ENCODE measurements at places on chromosomes 13 and 19.

- peak; percentile 82 for DNase-seq
Observed at GRCh38 chr19:5951338-5951861, 26.5 kb downstream of the RANBP3 start.

GRCh38 chr19:5838353-5839064 is 993 bp downstream of the FUT6 start:
- DNase-seq, result no peak

- no peak for DNase-seq
Observed at GRCh38 chr19:42494321-42494720, 34.0 kb downstream of the CEACAM1 start.

GRCh38 chr13:42329239-42329638 is 57.3 kb downstream of the AKAP11 start:
- no peak for DNase-seq

GRCh38 chr13:110562036-110562597 is 595 bp upstream of the RAB20 start:
- DNase-seq, result no peak

- no peak for DNase-seq
Observed at GRCh38 chr13:69389899-69390298, 717.7 kb upstream of the ATXN8OS start.

DNA sequence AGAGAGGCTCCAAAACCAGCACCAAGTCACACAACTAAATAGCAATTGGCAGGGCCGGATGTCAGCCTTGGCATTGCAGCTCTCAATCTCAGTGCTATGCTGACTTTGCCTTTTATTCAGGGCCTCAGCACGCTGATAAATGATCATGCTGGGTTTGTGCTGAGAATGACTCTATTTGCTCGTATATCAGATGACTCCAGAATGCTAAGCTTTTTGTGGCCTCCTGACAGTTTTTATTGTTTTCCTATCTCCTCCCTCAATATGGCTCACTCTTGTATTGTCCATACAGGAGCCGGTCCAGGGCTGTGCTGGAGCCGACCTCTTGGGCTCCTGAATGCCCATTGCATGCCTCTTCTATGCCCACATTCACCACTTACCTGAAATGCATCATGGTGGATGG is 211.0 kb downstream of the EFNB2 start:
- no peak for DNase-seq

DNA sequence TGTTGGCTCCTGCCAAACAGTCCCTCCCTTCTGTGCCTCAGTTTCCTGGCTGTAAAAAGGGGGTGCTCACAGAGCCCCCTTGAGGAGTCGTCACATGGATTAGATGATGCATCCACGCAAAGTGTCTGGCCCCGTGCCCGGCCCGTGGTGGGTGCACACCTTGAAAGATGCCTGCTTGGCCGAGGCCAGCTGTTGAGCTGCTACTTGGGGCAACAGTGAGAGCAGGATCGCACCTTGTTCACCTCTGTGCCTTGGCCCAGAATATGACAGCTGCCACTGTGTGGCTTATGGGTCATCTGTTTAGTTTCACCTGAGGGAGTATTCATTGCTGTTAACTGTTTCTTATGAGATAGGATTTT is 17.7 kb downstream of the CRTC1 start:
- DNase-seq, result no peak

DNA sequence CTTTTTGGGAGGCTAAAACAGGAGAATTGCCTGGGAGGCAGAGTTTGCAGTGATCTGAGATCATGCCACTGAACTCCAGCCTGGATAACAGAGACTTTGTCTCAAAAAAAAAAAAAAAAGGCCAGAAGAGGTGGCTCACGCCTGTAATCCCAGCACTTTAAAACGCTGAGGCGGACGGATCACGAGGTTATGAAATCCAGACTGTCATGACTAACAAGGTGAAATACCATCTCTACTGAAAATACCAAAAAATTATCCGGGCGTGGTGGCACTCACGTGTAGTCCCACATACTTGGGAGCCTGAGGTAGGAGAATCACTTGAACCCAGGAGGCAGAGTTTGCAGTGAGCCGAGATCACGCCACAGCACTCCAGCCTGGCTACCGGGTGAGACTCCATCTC is 39.9 kb downstream of the ZNF611 start:
- DNase-seq, result no peak

GRCh38 chr13:69418319-69418718 is 689.3 kb upstream of the ATXN8OS start:
- DNase-seq, result no peak

DNA sequence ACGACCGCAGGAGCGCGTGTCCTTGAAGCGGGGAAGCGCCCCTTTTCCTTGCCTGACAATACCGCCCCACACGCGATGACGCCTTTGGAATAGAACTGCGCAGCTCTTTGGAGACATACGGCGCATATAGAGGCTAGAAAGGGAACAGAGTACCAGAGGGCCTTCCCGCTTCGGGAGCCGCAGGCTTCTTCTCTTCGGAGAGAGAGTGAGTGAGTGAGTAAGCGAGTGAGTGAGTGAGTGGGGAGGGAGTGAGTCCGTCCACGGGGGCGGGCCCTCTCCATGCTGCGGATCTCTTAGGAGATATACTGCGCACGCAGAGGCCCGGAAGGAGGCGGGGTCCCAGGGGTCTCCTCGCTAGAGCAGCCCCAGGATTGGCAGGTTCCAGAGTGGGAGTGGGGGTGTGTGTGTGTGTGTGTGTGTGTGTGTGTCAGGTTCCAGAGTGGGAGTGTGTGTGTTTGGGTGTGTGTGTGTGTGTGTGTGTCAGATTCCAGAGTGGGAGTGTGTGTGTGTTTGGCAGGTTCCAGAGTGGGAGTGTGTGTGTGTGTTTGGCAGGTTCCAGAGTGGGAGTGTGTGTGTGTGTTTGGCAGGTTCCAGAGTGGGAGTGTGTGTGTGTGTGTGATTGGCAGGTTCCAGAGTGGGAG is 97.0 kb downstream of the INSR start:
- peak; percentile 85 for DNase-seq

DNA sequence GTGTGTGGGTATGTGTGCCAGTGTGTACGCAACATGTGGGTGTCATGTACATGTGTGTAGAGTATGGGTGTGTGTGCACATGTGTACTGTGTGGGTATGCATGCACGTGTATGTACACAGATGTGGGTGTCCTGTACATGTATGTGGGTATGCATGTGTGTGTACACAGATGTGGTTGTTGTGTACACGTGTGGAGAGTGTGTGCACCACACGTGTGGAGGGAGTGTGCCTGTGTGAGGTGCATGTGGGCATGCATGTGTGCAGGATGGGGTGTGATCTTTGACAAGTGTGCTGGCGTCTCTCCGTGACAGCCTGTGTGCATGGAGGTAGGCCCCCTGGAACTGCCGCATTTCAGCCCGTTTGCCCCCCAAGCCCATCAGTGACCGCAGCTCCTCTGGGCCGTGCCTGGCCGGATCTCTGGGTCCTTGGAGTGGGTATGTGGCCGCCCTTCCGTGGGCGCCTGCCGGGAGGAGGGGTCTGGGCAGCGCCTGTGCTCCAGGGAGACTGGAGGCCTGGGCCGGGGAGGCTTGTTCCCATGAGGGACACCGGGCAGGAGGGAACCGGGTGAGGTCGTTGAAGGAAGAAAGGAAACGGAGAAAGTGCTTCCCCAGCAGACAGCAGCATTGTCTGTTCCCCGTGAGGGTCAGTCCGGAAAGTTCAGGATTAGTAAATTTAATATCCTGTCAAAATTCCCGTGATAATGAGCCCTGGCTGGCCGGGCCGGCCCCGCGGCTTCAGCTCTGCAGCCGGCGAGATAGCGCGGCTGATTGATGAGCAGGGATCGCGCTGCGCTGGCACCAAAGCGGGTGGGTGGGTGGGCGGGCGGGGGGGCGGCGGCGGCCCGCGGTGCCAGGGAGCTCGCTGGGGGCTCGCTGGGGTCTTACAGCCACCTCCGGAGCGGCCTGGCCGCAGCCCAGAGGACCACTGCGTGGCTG is 91.1 kb upstream of the SOX1 start:
- no peak for DNase-seq

GRCh38 chr13:90519157-90519556 is 828.3 kb upstream of the MIR17HG start:
- DNase-seq, result no peak

DNA sequence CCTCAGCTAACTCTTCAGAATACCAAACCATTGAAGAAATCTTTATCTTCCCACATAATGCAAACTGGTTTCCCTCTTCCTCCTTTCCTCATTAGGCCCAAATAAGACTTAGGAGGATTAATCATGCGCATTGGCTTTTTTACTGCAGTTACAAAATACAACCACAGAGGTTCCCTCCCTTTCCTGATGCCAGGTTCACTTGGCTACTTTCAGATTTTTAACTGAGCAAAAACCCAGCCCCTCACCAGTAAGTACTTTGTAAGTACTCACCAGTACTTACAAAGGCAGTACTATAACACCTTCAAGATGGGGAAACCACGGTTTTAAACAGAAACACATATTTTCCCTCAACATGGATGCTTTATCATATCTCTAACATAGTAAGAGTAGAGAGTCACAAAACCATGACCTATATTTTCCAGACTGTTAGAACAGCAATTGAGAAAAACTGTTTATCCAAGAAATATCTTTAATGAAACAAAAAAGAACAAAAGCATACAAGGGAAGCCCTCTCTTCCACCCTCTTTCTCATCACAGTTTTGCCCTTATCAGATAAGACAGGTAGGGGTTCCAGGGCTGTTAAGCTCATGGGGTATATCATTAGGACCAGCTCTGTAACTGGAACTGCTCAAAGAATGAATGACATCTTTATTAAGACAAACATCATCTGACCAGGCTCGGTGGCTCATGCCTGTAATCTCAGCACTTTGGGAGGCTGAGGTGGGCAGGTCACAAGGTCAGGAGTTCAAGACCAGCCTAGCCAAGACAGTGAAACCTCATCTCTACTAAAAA is 12.7 kb downstream of the FOXO1 start:
- DNase-seq, result no peak

GRCh38 chr13:89846926-89847585 is 1500.4 kb upstream of the MIR17HG start:
- DNase-seq, result no peak

GRCh38 chr13:73677048-73677601 is 457.1 kb downstream of the KLF12 start:
- DNase-seq, result no peak

DNA sequence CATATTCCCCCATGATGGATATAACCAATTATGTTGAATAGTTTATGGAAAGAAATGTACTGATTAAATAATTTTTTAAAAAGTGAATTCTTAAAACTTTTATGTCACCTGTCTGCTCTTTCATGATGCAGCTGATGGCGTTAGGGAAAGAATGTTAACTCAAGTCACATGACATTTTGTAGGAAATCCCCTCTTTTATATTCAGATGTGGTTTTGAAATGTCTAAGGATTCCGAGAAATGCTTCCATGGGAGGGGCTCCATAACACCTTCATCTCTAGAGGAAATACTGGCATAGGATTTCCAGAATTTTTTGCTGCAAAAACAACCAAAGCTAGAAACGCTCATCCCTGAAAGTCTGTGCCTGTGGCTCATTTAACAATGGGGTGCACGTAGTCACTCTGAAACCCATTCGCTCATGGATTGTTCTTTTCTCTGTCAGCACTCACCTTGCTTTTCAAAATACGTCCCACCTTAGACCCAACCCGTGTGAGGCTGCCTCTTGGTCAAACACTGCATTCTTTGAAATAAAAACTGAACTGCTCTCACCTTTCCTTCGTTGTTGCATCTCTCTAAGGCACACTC is 288.9 kb downstream of the SHISA2 start:
- DNase-seq, result no peak

DNA sequence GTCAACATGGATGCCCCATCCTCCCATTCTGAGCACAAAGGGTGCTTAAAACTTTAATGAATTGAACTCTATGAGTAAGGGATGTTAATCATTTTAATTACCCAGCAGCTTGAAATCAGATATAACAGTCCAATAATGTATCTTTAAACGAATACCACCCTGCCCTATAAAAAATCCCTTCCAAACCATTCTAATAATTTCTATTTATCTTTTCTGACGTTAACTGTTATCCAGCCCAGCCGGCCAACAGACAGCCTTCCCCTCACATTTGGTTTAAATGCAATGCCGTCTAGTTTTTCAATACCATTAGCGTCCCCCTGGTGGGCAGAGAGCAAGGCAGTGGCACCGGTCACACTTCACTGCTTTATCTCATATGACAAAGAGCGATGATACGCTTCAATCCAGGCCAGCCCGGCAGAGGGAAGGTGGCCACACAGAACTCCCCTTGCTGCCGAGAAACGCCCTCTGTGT is 402.2 kb upstream of the ZNF507 start:
- no peak for DNase-seq

DNA sequence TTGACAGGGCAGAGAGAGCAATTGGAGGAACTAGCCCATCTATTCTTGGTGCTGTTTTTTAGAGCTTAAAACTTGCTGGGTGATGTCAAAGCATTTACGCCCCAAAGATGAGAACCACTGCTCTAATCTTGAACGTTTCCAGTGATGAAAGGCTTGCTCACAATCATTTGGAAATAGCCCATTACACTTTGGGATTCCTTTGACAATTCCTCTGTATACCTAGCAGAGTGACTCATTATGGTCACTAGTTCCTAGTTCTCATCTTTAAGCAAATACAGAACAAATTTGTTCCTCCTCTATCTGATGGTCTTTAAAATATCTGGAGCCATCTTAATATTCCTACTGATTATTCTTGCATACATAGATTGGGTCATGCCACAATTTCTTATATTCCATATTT is 112.3 kb downstream of the GPC6 start:
- no peak for DNase-seq

DNA sequence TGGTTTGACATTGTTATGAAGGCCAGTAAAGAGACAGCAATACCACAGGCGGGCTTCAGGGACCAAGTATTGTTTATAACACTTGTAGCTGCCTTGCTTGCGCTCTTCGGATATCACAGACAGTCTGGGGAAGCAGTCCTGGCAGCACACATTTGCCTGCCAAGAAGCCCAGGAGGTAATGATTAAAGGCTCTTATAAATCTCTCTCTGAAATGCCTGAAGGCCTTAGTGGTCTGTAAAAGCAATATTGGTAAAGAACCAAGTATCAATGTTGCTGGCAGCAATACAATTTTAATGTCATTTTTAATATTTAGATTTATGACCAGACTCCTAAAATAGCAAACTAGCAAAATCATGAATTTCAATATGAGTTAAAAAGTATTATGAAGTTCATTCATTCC is 1312.4 kb downstream of the PCDH9 start:
- DNase-seq, result no peak

- no peak for DNase-seq
Observed at GRCh38 chr13:27535546-27535945, 84.8 kb downstream of the LNX2 start.

DNA sequence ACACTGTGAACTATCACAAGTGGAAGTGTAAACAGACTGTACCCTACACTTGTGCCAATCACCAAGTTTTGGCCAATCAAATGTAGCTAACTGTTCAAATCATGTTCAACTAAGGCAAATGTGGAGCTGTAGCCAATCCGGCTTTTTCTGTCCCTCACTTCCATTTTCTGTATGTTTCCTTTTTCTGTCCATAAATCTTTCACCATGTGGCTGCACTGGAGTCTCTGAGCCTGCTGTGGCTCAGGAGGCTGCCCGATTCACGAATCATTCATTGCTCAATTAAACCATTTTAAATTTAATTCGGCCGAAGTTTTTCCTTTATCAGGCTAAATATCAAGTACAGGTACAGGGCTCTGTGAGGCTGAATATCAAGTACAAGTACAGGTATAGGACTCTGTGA is 216.5 kb downstream of the RFC3 start:
- no peak for DNase-seq

GRCh38 chr13:79647533-79647932 is 166.6 kb downstream of the NDFIP2 start:
- DNase-seq, result no peak

GRCh38 chr13:49569993-49570689 is 15.2 kb downstream of the RCBTB1 start:
- no peak for DNase-seq

GRCh38 chr13:97255515-97256021 is 33.4 kb downstream of the MBNL2 start:
- DNase-seq, result no peak

Measured in germinal center (tissue), 1 donor.